ENCODE measurements at places on chromosomes 3 and 15.
A peak's percentile ranks its signal among the peaks of the same experiment; 100 is the strongest.

- DNase-seq, result no peak
Observed at GRCh38 chr3:97438131-97438530, 326.4 kb upstream of the ARL6 start.

- no peak for DNase-seq
Observed at GRCh38 chr3:49416867-49417266, 4.6 kb downstream of the TCTA start.

GRCh38 chr3:47512416-47513124 is 942 bp downstream of the ELP6 start:
- no peak for DNase-seq

GRCh38 chr15:48564690-48565089 is 80.8 kb downstream of the FBN1 start:
- DNase-seq, result no peak

- no peak for DNase-seq
Observed at GRCh38 chr3:138381950-138382715, 33.8 kb downstream of the MRAS start.

- DNase-seq, result no peak
Observed at GRCh38 chr3:36032180-36033047, 347.9 kb upstream of the STAC start.

- DNase-seq, result no peak
Observed at GRCh38 chr3:6421666-6422445, 439.1 kb upstream of the GRM7 start.

DNA sequence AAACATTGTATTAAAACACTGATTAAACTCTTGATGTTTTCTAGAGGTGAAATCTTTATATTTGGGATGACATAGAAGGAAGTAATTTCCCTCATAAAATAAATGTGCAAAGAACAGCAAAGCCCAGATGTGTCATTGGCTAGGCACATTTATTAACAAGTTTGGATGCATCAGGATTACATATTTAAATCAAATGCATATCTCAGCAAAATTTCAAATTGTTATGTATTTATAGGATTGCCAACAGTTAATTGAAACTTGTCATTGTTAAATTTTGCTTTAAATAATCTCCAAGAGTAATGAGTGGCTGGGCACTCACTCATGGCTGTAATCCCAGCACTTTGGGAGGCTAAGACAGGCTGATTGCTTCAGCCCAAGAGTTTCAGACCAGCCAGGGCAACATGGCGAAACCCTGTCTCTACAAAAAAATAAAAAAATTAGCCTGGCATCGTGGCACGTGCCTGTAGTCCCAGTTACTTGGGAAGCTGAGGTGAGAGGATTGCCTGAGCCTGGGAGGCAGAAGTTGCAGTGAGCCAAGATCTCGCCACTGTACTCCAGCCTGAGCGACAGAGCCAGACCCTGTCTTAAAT is 28.2 kb downstream of the ARIH1 start:
- no peak for DNase-seq

DNA sequence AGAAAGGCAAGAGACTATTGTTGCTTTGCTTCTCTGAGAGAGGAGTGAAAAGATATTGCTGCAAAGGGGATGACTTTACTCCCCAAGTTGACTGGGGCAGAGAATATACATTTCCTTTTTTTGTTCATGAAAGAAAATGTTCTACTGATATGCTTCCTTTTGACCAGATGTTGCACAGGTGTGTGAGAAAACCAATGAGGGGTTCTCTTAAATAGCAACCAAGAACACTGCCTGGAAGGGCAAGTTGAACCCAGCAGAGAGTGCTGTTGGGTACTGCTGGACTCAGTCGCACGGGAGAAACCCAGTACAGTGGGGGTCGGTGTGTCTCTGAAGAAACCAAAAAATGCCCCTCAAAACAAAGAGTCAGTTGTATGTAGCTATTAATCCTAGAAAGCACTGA is 101.2 kb downstream of the CHST2 start:
- no peak for DNase-seq

- DNase-seq, result no peak
Observed at GRCh38 chr3:15635121-15635661, 33.6 kb downstream of the BTD start.

- no peak for DNase-seq
Observed at GRCh38 chr3:181698263-181698954, 13.3 kb upstream of the SOX2 start.

- DNase-seq, result no peak
Observed at GRCh38 chr3:64143409-64144130, 81.7 kb downstream of the PRICKLE2 start.

DNA sequence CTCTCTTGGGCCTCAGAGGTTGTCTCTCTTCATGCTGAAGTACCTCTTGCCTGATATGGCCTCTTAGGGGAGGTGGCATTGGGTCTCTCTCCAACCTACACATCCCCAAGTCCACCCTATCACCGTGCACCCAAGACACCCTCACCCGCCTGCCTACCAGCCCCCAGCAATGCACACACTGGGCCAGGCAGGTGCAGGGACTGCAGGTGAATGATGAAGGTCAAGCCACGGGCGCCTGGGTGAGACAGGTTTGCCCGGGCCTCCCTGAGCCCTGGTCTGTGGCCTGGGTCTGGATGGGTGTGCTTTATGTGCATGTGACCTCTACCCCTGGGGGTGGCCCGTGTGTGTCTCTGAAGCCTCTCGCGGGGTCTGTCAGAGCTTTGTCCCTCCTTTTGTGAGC is 68.3 kb downstream of the WNT7A start:
- DNase-seq, result no peak

- DNase-seq, result no peak
Observed at GRCh38 chr3:134362221-134362620, 12.0 kb downstream of the AMOTL2 start.

GRCh38 chr3:142705198-142705597 is 18.6 kb upstream of the TRPC1 start:
- DNase-seq, result no peak

DNA sequence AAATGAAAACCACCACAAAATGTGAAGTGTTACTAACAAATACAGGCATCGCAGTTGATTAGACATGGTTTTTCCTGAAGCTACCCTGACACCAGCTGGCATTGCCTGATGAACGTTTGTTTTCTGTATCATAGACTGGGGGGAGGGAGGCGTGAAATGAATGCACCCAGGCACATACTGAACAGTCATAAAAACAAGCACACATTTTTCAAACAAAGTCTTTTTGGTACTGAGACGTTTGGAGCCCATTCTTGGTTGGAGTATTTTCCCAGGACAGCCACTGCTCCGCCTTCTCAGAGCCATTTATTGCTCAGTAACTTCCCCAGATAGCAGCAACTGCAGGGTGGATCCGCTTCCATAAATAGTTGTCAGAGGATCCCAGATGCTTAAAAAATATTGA is 52.4 kb downstream of the KLF13 start:
- no peak for DNase-seq

DNA sequence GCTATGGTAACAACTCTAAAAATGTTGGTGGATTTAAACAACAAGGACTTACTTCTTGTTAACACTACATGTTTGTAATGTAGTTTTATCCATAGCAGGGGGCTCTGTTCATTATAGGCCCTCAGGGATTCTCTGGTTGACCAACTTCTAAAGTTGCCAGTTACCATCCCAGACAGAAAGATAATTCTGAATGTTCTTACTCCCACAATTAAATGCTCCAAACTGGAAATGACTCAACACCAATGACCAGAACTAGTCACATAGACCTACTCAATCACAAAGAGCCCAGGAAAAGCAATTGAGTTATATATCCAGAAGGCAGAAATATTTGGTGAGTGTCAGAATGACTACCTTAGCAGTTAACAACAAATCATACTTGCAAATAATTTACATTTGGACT is 199.3 kb upstream of the UMPS start:
- no peak for DNase-seq

DNA sequence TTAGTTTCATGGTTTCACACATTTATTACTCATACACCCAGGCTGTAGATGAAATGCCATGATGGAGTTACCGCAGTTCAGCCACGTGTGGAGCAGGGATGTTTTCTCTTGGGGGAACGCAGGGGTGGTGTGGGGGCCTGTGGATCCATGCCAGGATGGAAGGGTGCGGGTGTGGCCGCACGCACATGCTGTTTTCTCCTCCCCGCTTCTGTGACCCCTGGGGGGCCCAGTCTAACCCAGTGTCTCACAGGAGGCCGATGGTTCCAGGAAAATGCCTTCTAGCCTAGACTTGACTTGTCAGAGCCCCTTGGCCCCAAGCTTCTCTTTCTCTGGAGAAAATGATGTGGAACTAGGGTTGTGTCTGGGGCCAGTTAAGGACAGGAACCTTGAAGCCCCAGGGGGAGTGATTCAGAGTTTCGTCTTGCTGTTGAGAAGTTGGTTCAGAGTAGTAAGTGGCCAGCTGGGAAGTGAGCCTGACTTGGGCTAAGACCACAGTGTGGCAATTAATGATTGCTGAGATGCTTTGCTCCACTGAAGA is 240.4 kb upstream of the BHLHE40 start:
- DNase-seq, result no peak

DNA sequence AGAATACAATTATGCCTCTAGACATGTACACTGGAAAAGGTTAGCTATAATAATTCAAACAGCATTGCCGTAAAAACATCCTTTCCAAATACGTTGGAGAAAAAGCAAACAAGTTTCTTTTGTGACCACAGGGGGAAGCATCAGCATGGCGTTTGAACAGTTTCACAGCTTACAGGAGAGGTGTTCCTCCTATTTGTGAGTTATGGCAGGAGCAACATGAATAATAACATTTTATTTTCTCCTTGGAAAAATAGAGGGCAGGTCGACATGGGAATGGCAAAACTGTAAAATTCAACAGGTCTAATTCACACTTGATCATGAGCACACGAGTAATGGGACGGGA is 39.7 kb upstream of the GADL1 start:
- DNase-seq, result no peak

DNA sequence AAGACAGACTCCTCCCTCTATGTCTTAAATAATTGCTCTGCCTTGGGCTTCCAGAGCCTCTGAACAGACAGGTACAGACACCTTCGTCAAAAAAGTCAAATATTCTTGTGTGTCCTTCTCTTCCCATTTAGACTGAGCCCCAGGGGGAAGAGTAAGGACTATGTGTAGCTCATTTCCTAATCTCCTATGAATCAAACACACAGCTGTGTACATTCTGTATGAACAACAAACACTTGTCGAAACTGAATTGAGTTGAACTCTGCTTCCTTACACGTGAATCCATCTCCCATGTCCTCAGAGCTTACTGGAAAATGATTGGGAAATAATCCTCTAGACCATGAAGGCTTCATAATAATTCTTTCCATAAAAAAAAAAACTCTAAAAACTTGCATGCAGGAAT is 80.8 kb downstream of the MOBP start:
- DNase-seq, result no peak

GRCh38 chr15:50055332-50055731 is 63.7 kb downstream of the ATP8B4 start:
- DNase-seq, result no peak

- DNase-seq, result no peak
Observed at GRCh38 chr3:126567696-126568438, 9.1 kb upstream of the C3orf22 start.

DNA sequence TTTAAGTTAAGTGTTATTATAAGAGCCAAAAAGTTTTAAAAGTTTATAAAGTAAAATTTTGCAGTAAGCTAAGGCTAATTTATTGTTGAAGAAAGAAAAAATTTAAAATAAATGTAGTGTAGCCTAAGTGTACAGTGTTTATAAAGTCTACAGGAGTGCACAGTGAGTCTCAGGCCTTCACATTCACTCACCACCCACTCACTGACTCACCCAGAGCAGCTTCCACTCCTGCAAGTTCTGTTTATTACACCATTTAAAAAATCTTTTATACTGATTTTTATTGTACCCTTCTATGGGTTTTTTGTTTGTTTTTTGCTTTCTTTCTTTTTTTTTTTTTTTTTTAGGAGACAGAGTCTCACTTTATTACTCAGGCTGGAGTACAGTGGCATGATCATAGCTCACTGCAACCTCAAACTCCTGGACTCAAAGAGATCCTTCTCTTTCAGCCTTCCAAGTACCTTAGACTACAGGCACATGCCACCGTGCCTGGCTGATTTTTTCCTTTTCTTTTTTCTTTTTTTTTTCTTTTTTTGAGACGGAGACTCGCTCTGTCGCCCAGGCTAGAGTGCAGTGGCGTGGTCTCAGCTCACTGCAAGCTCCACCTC is 25.9 kb downstream of the CSTA start:
- DNase-seq, result no peak

DNA sequence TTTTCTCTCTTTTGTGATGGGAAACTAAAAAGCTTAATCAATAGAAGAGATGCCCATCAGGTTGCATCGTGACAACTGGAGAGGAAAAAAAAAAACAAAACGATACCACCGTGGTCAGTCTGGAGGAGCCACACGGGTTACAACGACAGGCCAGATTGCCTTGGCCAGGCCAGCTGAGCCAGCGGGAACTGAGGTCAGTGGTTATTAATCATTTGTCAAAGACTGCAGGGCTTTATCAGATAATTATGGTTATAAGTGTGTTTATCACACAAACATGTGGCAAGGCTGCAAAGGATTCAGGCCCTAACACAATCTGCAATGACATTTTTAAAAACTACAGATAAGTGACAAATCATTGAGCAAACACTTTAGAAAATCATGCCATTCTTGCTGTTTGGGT is 135.0 kb upstream of the FAM3D start:
- DNase-seq, result no peak

- DNase-seq, result no peak
Observed at GRCh38 chr3:156705761-156706616, 31.6 kb downstream of the TIPARP start.

- no peak for DNase-seq
Observed at GRCh38 chr3:100581650-100582049, 27.8 kb upstream of the ADGRG7 start.

GRCh38 chr3:103813955-103814354 is 1379.1 kb downstream of the ZPLD1 start:
- DNase-seq, result no peak

DNA sequence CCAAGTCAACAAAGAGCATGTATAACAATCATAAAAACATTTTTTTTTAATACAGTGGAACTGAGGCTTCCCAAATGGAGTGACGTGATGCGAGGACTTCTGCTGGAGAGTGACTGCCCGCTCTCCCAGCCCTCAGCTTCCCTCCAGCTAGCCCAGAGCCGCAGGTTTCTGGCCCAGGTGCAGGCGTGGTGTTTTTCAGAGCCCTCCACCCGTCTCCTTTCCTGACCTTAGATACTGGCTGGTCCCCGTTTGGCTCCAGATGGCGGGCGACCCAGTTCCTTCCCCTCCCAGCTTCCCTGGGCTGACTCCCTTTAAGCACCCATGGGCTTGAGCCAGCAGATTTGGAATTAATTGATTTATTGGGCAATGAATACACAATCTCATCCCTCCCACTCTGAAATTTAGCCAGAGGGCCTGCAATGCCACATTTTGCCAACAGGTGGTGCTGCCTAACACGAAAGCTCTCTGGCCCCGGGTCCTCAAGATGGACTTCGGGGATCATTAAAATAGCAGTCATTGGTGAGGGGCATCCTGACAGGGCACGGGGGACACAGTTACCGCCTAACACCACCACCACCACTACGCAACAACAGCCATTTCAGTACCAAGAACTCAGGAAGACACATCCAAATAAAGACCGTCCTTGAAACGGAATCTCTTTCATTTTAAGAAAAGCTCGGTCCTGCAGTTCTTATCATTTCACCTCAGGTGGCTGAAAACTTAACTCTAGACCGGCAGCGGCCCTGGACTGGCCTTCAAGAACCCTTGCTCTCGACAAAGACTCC is 47.5 kb upstream of the MUC4 start:
- DNase-seq, result peak; percentile 60
